WTC11 (cell line): ENCODE measurements at places on chromosomes 1 and 21. TPM values are rescaled to one million over a fixed set of nuclear protein-coding genes. Genes with fewer than 3 reads are reported as not detected.
A peak's percentile ranks its signal among the peaks of the same experiment; 100 is the strongest.

S100A16 gene
- total RNA-seq, result 14.6 to 17.6 TPM (median 16.8 TPM) in 3 replicates

TRIM45 gene
- total RNA-seq, result 11.8 to 17.7 TPM (median 15.7 TPM) in 3 replicates

- H3K27ac ChIP-seq, result no peak overlapping the region
- no peaks in the 10 kb centered on the region for H3K4me1 ChIP-seq
Measured at GRCh38 chr1:116066868-116067565, 44.2 kb upstream of the MAB21L3 start.

C1orf94 gene
- total RNA-seq, result 5.5 to 6.0 TPM (median 5.5 TPM) in 3 replicates

DNA sequence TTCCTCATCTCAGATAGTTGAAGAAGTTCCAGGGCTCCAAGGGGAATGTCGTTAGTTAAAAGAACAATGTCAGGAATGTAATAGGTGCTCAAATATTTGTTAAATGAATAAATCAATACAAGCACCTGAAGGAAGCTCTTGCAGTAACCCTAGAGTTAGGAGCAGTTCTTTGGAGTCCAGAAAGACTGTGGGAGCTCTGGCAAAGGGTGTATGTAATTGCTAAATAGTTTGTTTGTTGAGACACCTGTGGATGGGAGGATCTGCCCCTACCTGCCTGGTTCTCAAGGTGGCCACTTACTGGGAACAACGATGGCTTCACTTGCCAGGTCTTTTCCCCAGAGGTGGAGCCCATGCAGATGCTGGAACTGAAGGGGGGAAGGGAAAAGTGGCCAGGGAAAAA lies 27.5 kb upstream of the JUN start:
- no peak for DNase-seq
- H3K4me3 ChIP-seq, result no peak overlapping the region
- no peaks in the 10 kb centered on the region for H3K36me3 ChIP-seq
- peaks cover 26% of the 10 kb centered on the region for H3K27me3 ChIP-seq
- H3K4me1 ChIP-seq, result peaks cover 36% of the 10 kb centered on the region

- no peak overlapping the region for H3K4me3 ChIP-seq
- no peaks in the 10 kb centered on the region for H3K27me3 ChIP-seq
- no peak for DNase-seq
- peaks cover 80% of the 10 kb centered on the region for H3K4me1 ChIP-seq
- no peaks in the 10 kb centered on the region for H3K36me3 ChIP-seq
- H3K27ac ChIP-seq, result peak overlapping the region; percentile 68
Measured at GRCh38 chr1:19444296-19445021, 40.9 kb downstream of the CAPZB start.

- no peaks in the 10 kb centered on the region for H3K27me3 ChIP-seq
- H3K36me3 ChIP-seq, result peaks cover 23% of the 10 kb centered on the region
- H3K4me3 ChIP-seq, result peak overlapping the region; percentile 99
- DNase-seq, result peak; percentile 42
- peaks cover 62% of the 10 kb centered on the region for H3K4me1 ChIP-seq
Measured at GRCh38 chr1:226405411-226405988, 2.4 kb downstream of the PARP1 start.

NID1 gene
- 19.2 to 29.8 TPM (median 28.6 TPM) in 3 replicates for total RNA-seq

GRCh38 chr1:239826211-239826610 lies 265.5 kb upstream of the FMN2 start:
- no peaks in the 10 kb centered on the region for H3K27me3 ChIP-seq
- no peak for DNase-seq
- peaks cover 6% of the 10 kb centered on the region; the same call in 1 of the 2 replicates for H3K4me1 ChIP-seq
- H3K27ac ChIP-seq, result no peak overlapping the region
- no peak overlapping the region for H3K4me3 ChIP-seq

DNA sequence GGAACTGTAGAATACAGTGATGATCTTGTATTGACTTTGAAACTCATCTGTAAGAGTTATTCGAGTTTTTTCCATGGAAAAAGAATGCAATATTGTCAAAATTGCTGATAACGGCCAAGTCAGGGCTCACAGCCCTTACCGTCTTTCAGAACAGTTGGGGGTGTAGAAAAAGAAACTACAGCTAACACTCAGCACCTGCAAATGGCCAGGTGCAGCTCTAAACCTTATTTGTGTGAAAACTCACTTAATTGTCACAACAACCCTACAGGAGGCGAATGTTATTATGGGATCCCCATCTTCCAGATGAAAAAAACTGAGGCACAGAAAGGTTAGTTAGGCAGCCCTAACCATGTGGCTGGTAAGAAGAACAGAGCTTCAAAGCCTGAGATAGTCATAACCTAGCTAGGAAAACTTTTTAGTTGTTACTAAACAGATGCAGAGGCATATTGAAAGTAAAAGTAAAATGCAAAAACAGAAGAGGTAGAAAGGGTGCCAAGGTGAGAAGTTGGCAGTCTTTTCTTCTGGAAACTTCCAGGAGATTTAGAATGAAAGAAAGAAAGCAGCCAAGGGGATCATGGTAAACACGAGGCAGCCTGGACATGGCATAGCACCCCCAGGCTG lies 76.4 kb downstream of the DSCAM start:
- DNase-seq, result no peak
- no peaks in the 10 kb centered on the region for H3K27me3 ChIP-seq
- H3K4me1 ChIP-seq, result peaks cover 7% of the 10 kb centered on the region; the same call in 1 of the 2 replicates

GRCh38 chr1:110260194-110260593 lies 50.1 kb downstream of the KCNC4 start:
- peaks cover 13% of the 10 kb centered on the region; the same call in 1 of the 2 replicates for H3K4me1 ChIP-seq
- no peaks in the 10 kb centered on the region for H3K36me3 ChIP-seq
- peaks cover 20% of the 10 kb centered on the region for H3K27me3 ChIP-seq
- no peak for DNase-seq
- H3K4me3 ChIP-seq, result no peak overlapping the region
- H3K27ac ChIP-seq, result no peak overlapping the region

ANGPTL3 gene
- not detected in 3 replicates for total RNA-seq

GRCh38 chr1:177596485-177596884 lies 373.4 kb downstream of the SEC16B start:
- H3K4me1 ChIP-seq, result peaks cover 11% of the 10 kb centered on the region
- H3K36me3 ChIP-seq, result no peaks in the 10 kb centered on the region
- DNase-seq, result no peak
- H3K27ac ChIP-seq, result no peak overlapping the region

PAPPA2 gene
- total RNA-seq, result 0.27 to 0.74 TPM (median 0.60 TPM) in 3 replicates

GRCh38 chr1:64841330-64842065 lies 96.6 kb downstream of the RAVER2 start:
- peaks cover 6% of the 10 kb centered on the region for H3K4me1 ChIP-seq
- H3K4me3 ChIP-seq, result no peak overlapping the region
- no peak for DNase-seq

DNA sequence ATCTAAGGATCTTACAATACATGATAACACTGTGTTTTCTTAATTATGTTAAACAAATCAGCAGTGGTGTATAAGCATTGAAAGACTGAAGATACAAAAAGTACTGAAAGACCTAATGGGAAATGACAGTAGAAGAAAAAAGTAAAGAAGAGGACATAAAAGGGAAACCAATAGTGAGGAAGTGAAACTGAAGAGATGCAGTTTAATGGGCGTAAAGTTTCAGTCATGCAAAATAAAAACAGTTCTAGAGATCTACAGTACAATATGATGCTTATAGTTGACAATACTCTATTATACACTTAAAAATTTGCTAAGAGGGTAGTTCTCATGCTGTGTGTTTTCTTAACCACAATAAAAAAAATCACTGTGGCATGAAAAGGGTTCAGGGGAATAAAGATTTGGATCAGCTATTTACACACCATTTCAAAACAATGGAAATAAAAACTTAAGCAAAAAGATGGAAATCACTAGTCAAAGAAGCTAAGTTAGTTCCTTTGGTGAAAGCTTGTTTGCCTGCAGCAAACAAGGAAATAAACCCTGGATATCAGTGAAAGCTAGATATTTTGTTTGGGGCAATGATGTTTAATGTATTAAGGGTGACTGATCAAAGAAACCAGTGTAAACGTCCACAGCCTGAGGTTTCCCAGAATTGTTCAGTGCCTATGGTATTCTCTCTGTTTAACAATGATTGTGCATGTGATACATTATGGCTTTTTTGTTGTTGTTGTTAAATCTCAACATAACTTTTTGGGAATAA lies 1160.8 kb upstream of the ADGRL2 start:
- H3K4me3 ChIP-seq, result no peak overlapping the region
- H3K27ac ChIP-seq, result no peak overlapping the region
- DNase-seq, result no peak
- peaks cover 22% of the 10 kb centered on the region for H3K36me3 ChIP-seq

GRCh38 chr1:209861242-209861641 lies 33.5 kb downstream of the UTP25 start:
- DNase-seq, result no peak
- no peaks in the 10 kb centered on the region for H3K27me3 ChIP-seq
- peaks cover 7% of the 10 kb centered on the region; the same call in 1 of the 2 replicates for H3K36me3 ChIP-seq
- H3K27ac ChIP-seq, result no peak overlapping the region
- H3K4me1 ChIP-seq, result peaks cover 33% of the 10 kb centered on the region

DNA sequence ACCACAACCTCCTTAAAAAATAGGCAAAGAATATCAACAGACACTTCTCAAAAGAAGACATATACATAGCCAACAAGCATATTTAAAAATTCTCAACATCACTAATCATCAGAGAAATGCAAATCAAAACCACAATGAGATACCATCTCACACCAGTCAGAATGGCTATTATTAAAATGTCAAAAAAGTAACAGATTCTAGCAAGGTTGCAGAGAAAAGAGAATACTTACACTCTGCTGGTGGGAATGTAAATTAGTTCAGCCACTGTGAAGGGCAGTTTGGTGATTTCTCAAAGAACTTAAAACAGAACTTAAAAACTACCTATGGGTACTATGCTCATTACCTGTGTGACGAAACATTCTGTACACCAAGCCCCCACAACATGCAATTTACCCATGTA lies 20.7 kb downstream of the CD1B start:
- no peak overlapping the region for H3K4me3 ChIP-seq
- no peaks in the 10 kb centered on the region; the same call in 1 of the 2 replicates for H3K27me3 ChIP-seq
- DNase-seq, result no peak
- H3K4me1 ChIP-seq, result no peaks in the 10 kb centered on the region

GRCh38 chr21:45427331-45428271 lies 22.6 kb downstream of the COL18A1 start:
- H3K4me3 ChIP-seq, result no peak overlapping the region
- H3K36me3 ChIP-seq, result peaks cover 2% of the 10 kb centered on the region; the same call in 1 of the 2 replicates
- no peaks in the 10 kb centered on the region for H3K27me3 ChIP-seq
- peaks cover 41% of the 10 kb centered on the region for H3K4me1 ChIP-seq
- DNase-seq, result peak; percentile 66

LCE2B gene
- total RNA-seq, result not detected in 3 replicates

- peaks cover 6% of the 10 kb centered on the region for H3K27me3 ChIP-seq
- peak; percentile 87 for DNase-seq
- H3K36me3 ChIP-seq, result no peaks in the 10 kb centered on the region
- no peak within 1 kb of the TSS for H3K4me3 ChIP-seq
- no peak within 1 kb of the TSS for H3K27ac ChIP-seq
Measured at GRCh38 chr1:177170756-177171535, at the start of gene BRINP2. Gene BRINP2 (plus strand): TSS chr1:177170958. CDS start chr1:177229877, 58,919 bp downstream.

DNA sequence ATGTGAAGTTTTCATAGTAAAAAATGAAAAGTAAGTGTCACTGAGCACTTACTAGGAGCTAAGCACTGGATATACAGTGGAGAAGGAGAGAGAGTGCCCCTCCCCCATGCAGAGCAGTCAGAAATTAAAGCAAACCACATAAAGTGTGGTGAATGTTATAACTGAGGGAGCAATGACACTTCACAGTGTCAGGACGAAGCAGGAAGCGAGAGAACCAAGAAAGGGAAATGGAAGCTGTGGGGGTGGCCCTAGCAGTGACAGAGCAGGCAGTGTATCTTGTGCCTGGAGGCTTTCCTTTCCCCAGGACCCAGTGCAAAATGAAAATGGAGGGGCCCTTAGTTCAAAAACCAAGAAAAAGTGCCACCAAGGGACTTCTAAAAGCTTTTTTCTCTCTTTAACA lies 21.5 kb upstream of the RCAN3 start:
- H3K4me1 ChIP-seq, result peaks cover 20% of the 10 kb centered on the region
- H3K27ac ChIP-seq, result peak overlapping the region; percentile 62
- H3K36me3 ChIP-seq, result no peaks in the 10 kb centered on the region
- DNase-seq, result no peak

DNA sequence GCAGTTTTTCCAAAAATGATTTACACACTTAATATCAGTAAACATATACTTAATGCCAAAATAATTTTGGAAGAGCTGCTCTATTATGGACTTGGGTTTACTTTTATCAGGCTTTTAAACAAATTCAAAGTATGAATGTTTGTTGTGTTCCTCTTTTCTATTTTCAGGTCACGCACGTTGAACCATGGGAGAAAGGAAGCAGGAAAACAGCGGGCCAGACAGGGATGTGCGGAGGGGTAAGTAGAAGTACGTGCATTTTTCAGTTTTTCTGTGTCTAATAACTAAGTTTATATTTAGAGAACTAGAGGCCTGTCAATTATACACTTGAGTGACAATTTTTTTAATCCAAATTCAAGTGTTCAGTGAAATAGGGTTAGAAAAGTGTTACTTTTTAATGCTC lies 3.4 kb downstream of the PRPF38B start:
- H3K4me1 ChIP-seq, result peaks cover 20% of the 10 kb centered on the region
- no peaks in the 10 kb centered on the region for H3K27me3 ChIP-seq
- no peak for DNase-seq
- H3K27ac ChIP-seq, result peak overlapping the region; percentile 78
- peaks cover 67% of the 10 kb centered on the region for H3K36me3 ChIP-seq
- 0 out of 2 replicates have a peak overlapping the region, but pooled peaks have one; percentile 26 for H3K4me3 ChIP-seq

- peaks cover 22% of the 10 kb centered on the region for H3K4me1 ChIP-seq
- no peak overlapping the region for H3K27ac ChIP-seq
- no peak overlapping the region for H3K4me3 ChIP-seq
- H3K36me3 ChIP-seq, result no peaks in the 10 kb centered on the region
- H3K27me3 ChIP-seq, result no peaks in the 10 kb centered on the region
- no peak for DNase-seq
Measured at GRCh38 chr1:48109390-48110013, 112.3 kb upstream of the TRABD2B start.

DNA sequence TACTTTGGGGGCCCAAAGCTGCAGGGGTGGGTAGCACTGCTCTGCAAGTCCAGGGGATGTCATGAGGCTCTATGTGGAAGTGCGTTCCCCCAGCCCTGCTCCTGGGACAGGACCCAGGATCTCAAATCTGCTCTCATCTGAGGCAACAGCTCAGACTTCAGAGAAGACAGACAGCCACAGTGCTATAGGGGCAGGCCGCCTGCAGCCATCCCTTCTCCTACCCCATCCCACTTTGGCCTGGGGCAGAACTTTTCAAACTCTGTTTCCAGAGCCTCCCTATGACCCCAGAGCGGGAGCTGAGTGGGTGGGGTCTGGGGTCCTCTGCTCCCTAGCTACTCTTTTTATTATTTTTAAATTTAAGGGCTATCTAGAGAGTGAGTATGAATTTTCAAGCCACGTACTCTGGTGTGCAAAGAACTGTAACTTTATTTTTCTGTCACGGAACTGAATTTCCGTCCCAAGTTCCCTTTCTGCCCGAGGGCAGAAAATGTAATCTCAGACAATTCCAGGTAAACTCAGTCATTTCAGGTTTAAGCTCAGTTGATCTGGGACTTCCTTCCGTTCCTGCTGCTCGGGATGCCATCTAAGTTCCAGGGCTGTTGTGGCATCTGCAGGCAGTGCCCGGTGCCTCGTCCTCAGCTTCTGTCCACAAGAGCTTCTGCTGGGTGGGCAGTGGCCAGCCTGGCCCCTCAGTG lies 98.3 kb downstream of the ACTL8 start:
- no peaks in the 10 kb centered on the region; the same call in 1 of the 2 replicates for H3K27me3 ChIP-seq
- H3K4me1 ChIP-seq, result no peaks in the 10 kb centered on the region
- DNase-seq, result no peak
- no peak overlapping the region for H3K4me3 ChIP-seq
- H3K27ac ChIP-seq, result no peak overlapping the region
- H3K36me3 ChIP-seq, result no peaks in the 10 kb centered on the region

- H3K4me3 ChIP-seq, result no peak overlapping the region
- H3K27me3 ChIP-seq, result no peaks in the 10 kb centered on the region
- H3K36me3 ChIP-seq, result no peaks in the 10 kb centered on the region
- H3K4me1 ChIP-seq, result peaks cover 19% of the 10 kb centered on the region
- DNase-seq, result no peak
- H3K27ac ChIP-seq, result 0 out of 2 replicates have a peak overlapping the region, but pooled peaks have one; percentile 23
Measured at GRCh38 chr1:18922848-18923755, 20.7 kb upstream of the ALDH4A1 start.
